Activated naive CD8-positive, alpha-beta T cell treated with anti-CD3 and anti-CD28 coated beads for 36 hours (primary cell): ENCODE measurements at places on chromosomes 16 and 17.

DNA sequence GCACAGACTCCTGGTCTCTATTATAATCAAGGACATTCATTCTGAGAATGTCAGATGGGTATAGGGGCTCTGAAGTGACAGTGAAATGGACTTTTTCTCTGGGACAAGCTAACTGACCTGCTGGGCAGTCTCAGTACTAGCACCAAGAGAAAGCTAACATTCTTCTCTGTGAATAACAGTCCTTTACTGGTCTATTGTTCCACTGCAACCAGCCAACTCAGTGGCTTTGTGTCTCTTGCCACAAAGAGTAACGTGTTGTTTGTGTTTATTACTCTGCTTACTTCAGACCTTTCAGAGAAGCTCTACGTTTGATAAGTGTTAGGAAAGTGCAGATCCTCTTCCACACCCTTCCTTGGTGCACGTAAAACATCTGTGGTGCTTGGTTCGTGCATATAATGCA lies 61.5 kb upstream of the BCAR1 start:
- no peaks in the 10 kb centered on the region for H3K27me3 ChIP-seq
- peaks cover 25% of the 10 kb centered on the region for H3K36me3 ChIP-seq
- peaks cover 16% of the 10 kb centered on the region for H3K4me1 ChIP-seq
- no peak for DNase-seq
- no peak overlapping the region for H3K4me3 ChIP-seq
- H3K27ac ChIP-seq, result no peak overlapping the region

DNA sequence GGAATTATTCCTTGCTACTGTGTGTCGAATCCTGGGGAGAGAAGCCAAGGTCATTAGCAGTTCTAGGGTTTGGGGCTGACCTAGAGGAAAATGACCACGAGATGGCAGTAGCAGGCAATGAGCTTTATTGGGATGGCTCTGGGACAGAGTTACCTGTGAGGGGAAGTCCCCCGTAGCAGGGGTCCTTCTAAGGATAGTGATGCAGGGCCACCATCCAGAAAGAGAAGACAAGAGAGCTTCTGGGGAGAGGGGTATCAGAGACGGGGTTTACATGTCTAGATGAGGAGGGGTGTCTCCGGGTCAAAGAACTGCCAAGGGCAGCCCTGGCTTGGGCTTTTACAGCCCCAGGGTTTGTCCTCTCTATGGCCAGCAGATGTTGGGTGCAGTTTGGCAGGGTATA lies 6.4 kb upstream of the GGT6 start:
- no peak overlapping the region for H3K27ac ChIP-seq
- peak; percentile 51 for DNase-seq
- H3K36me3 ChIP-seq, result no peaks in the 10 kb centered on the region
- no peak overlapping the region for H3K4me3 ChIP-seq

- no peak for DNase-seq
- H3K27me3 ChIP-seq, result no peaks in the 10 kb centered on the region
- no peak overlapping the region for H3K27ac ChIP-seq
- H3K4me3 ChIP-seq, result no peak overlapping the region
Observed at GRCh38 chr16:3646348-3646920, 8.1 kb upstream of the DNASE1 start.

- no peaks in the 10 kb centered on the region for H3K27me3 ChIP-seq
- peaks cover 31% of the 10 kb centered on the region for H3K36me3 ChIP-seq
- H3K4me3 ChIP-seq, result peak overlapping the region; percentile 87
- DNase-seq, result peak; percentile 38
- H3K27ac ChIP-seq, result peak overlapping the region; percentile 97
Observed at GRCh38 chr17:78774453-78774852, 7.6 kb downstream of the CYTH1 start.

GRCh38 chr17:9825641-9826150 lies at the start of gene GLP2R:
GLP2R (plus strand) TSS chr17:9825924; CDS start chr17:9826064, 140 bp downstream.
- no peak within 1 kb of the TSS for H3K27ac ChIP-seq
- H3K27me3 ChIP-seq, result peaks cover 27% of the 10 kb centered on the region
- no peak within 1 kb of the TSS for H3K4me3 ChIP-seq
- no peaks in the 10 kb centered on the region for H3K4me1 ChIP-seq

GRCh38 chr17:67022451-67022810 lies 21.9 kb upstream of the CACNG1 start:
- H3K27ac ChIP-seq, result no peak overlapping the region
- no peaks in the 10 kb centered on the region for H3K36me3 ChIP-seq
- H3K4me3 ChIP-seq, result no peak overlapping the region
- no peak for DNase-seq
- H3K4me1 ChIP-seq, result no peaks in the 10 kb centered on the region

- H3K4me1 ChIP-seq, result peaks cover 7% of the 10 kb centered on the region
- no peak overlapping the region for H3K4me3 ChIP-seq
Observed at GRCh38 chr16:58456193-58456592, 43.8 kb upstream of the NDRG4 start.

DNA sequence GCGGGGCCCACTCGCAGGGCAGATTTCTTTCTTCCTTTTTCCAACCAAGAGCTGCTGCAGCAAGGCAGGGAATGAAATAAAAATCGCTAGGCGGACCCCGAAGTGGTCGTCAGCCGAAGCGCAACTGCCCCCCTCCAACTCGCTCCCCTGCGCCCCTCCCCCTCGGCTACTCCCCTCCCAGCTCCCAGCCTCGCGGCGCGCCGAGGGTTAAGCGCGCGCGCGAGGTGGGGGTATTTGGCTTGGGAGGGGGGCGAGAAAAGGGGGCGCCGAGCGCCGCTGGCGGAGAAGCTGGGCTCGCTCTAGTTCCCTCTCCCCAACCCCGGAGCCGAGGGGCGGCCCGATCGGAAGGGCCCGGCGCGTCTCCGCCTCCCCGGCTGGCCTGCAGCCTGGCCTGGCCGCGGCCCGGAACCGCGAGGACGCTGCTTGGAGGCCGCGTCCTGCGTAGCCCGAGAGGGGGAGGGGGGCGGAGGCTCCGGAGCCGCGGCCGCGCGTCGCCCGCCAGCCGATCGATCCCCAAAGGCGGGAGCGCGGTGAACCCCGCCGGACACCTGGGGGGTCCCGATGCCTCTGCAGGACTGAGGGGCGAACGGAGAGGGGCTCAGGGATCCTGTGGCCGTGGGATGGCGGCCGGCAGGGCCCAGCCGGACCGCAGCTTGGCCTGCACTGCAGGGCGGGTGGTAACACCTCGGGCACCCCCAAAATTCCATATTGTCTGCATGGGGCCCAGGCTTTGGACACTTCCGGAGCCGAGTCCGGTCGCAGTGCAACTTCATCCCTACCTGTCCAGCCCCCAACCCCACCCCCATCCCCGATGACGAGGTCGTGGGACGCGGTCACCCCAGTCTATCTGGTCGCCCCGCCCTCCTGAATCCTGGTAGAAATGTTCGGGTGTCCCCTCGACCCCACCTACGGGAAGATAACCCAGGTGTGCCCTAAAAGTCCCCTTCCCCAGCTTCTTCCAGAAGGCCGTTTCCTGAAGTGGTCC lies 4.9 kb upstream of the CBX4 start:
- H3K4me3 ChIP-seq, result peak overlapping the region; percentile 48
- peaks cover 66% of the 10 kb centered on the region for H3K27me3 ChIP-seq
- H3K36me3 ChIP-seq, result no peaks in the 10 kb centered on the region
- DNase-seq, result no peak

DNA sequence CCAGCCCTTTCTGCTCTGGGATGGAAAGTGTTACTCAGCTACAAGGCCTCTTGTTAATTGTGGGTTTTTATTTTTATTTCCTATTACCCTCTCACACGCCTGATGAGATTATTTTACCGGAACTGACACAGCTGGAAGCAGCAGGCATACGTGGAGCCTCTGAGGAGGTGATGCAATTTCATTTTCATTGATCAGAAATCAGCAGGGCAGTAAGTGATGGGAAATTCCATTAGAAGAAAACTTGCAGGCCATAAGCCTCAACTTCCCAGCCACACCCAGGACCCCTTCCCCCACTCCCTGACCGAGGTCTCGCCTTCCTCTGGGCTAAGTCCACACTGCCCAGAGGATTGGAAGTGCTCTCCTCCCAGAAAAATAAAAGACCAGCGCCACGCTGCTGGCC lies 69.7 kb downstream of the ZFHX3 start:
- H3K27ac ChIP-seq, result no peak overlapping the region
- no peaks in the 10 kb centered on the region for H3K4me1 ChIP-seq
- no peak for DNase-seq
- no peak overlapping the region for H3K4me3 ChIP-seq
- H3K27me3 ChIP-seq, result no peaks in the 10 kb centered on the region
- H3K36me3 ChIP-seq, result no peaks in the 10 kb centered on the region

- H3K4me3 ChIP-seq, result no peak overlapping the region
- no peaks in the 10 kb centered on the region for H3K27me3 ChIP-seq
- no peaks in the 10 kb centered on the region for H3K36me3 ChIP-seq
- DNase-seq, result no peak
Observed at GRCh38 chr16:69199382-69199781, 12.4 kb downstream of the SNTB2 start.

DNA sequence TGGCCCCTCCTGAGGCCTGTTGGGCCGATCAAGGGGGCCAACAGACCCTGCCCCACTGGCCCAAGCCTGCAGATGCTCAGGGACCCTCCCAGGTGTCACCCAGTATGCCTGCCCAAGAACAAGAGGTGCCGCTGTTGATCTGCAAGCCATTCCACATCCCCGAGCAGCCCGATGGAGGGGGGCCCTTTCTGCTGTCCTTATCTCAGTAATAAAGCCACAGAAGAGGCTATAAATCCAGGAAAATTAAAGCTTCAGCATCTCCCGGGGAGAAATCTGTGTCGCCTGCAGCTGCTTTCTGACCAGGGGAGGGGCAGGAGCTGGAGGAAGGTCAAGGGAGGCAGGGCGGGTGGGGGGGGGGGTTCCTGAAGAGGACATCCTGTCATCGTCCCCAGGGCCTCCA lies 11.7 kb upstream of the CACNA1H start:
- H3K27me3 ChIP-seq, result no peaks in the 10 kb centered on the region
- no peak overlapping the region for H3K4me3 ChIP-seq

- no peak for DNase-seq
- H3K27me3 ChIP-seq, result peaks cover 7% of the 10 kb centered on the region
- H3K27ac ChIP-seq, result no peak overlapping the region
- H3K4me3 ChIP-seq, result no peak overlapping the region
Observed at GRCh38 chr17:44996304-44996703, 28.2 kb upstream of the C1QL1 start.

GRCh38 chr17:5635949-5636348 lies 51.6 kb upstream of the NLRP1 start:
- H3K4me3 ChIP-seq, result no peak overlapping the region
- H3K36me3 ChIP-seq, result no peaks in the 10 kb centered on the region
- no peak for DNase-seq
- H3K4me1 ChIP-seq, result no peaks in the 10 kb centered on the region

- peak; percentile 69 for DNase-seq
- H3K36me3 ChIP-seq, result peaks cover 3% of the 10 kb centered on the region
- no peak overlapping the region for H3K4me3 ChIP-seq
- no peaks in the 10 kb centered on the region for H3K27me3 ChIP-seq
- peaks cover 11% of the 10 kb centered on the region for H3K4me1 ChIP-seq
Observed at GRCh38 chr16:1812732-1813163, 13.9 kb downstream of the HAGH start.

- no peaks in the 10 kb centered on the region for H3K27me3 ChIP-seq
- no peak overlapping the region for H3K27ac ChIP-seq
- H3K4me3 ChIP-seq, result no peak overlapping the region
- no peaks in the 10 kb centered on the region for H3K4me1 ChIP-seq
- H3K36me3 ChIP-seq, result no peaks in the 10 kb centered on the region
- no peak for DNase-seq
Observed at GRCh38 chr16:67206838-67207248, 7.9 kb downstream of the ELMO3 start.

DNA sequence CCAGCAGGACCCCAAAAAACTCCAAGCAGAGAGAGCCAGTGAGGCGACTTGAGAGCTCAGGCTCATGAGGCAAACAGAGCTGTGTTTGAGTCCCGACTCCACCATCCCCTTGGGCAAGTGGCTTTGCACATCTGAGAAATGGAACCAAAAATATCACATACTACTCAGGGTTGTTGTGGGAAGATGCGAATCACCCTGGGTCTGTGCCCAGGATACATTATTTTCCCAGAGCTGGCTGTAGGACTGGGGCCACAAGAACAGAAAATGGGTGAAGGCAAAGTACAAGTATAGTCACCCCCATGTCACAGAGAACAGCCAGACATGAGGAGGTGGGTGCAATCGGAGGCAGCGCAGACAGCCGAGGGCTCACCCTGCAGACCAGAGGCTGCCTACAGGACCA lies 127.3 kb downstream of the GAS7 start:
- H3K36me3 ChIP-seq, result no peaks in the 10 kb centered on the region
- H3K27ac ChIP-seq, result no peak overlapping the region
- no peak overlapping the region for H3K4me3 ChIP-seq
- H3K27me3 ChIP-seq, result no peaks in the 10 kb centered on the region

DNA sequence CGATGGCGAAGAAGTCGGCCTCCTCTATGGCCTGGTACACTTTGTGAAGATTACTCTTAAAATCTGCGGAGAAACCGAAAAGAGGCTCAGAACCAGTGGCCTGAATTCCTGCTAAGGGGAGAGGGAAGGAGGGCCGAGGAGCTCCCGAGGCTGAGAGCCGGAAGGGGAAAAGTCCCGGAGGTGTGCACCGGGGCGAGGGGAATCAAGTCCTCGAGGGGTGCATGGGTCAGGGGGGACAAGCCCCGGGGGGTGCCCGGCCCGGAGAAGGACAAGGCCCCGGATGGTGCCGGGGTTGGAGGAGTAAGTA lies 495 bp downstream of the PARN start:
- H3K36me3 ChIP-seq, result peaks cover 40% of the 10 kb centered on the region
- peaks cover 40% of the 10 kb centered on the region for H3K4me1 ChIP-seq
- no peak for DNase-seq
- peak overlapping the region; percentile 98 for H3K27ac ChIP-seq

- DNase-seq, result no peak
- no peaks in the 10 kb centered on the region for H3K36me3 ChIP-seq
- no peaks in the 10 kb centered on the region for H3K27me3 ChIP-seq
- H3K27ac ChIP-seq, result no peak overlapping the region
Observed at GRCh38 chr17:11943759-11944347, 53.4 kb downstream of the ZNF18 start.

DNA sequence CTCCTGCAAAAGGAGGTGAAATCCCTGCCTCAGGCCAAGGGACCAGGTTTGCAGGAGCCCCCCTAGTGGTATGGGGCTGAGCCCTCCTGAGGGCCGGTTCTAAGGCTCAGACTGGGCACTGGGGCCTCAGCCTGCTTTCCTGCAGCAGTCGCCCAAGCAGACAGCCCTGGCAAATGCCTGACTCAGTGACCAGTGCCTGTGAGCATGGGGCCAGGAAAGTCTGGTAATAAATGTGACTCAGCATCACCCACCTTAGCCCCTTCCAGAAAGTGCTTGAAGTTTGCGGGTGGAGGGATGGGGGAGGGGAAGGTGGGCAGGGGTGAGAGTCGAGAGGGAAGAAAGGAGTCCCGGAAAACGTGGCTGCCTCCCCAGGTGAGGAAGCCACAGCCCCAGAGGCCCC lies 2.1 kb downstream of the MC1R start:
- H3K4me1 ChIP-seq, result peaks cover 39% of the 10 kb centered on the region
- no peak for DNase-seq
- no peak overlapping the region for H3K27ac ChIP-seq
- H3K36me3 ChIP-seq, result no peaks in the 10 kb centered on the region
- H3K27me3 ChIP-seq, result peaks cover 62% of the 10 kb centered on the region
- no peak overlapping the region for H3K4me3 ChIP-seq

DNA sequence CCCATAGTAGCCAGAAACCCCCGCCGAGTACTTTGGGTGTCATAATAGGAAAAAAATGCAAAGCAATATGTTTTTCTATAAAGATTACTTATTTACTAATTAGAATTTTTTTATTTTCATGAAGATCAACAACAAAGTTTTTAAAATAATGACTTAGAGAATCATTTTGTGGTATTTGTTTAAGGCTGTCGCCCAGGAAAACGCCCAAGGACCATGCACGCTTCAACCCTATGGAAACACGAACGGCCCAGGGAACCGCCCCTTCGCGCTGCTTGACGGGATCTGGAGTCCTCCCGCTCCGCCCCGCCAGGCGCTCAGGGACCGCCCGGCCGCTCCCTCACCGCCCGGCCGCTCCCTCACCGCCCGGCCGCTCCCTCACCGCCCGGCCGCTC lies 408 bp upstream of the KPNA2 start:
- peak overlapping the region; percentile 96 for H3K27ac ChIP-seq
- peak overlapping the region; percentile 95 for H3K4me3 ChIP-seq
- H3K4me1 ChIP-seq, result peaks cover 14% of the 10 kb centered on the region
- DNase-seq, result peak; percentile 93
- H3K36me3 ChIP-seq, result peaks cover 32% of the 10 kb centered on the region
